GM19239 (cell line): ENCODE measurements at places on chromosomes 3 and 15.

DNA sequence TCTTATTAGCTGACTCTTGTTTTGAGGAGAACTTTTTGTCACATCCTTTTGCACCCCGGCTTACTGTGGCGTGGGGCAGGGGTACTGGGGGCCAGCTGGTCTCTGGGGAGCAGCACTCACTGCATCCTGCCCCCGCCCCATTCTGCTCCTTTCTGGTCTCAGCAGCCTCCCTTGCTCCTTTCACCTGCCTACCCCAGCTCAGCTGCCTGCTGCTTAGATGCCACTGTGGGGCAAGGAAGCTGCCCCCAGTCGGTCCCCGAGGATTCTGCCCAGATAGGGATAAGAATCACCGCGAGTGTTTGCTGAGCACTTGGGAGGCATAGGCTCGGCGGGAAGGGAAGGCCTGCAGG lies 32.0 kb downstream of the APBA2 start:
- no peak for DNase-seq

DNA sequence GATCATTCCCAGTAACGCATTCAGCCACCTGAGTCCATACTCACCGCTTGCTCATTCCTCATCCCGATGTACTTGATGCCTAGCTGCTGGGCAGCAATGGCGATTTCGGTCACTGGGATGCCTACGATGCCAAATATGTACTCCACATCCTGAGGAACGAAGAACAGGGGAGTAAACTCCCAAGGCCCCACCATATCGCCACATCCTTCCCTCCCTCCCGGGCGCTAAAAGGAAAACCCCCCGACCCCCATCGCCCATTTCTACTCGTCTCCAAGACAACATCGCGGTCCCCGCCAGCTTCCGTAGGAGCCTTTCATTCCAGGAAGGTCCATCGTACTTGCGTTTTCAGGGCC lies 347 bp downstream of the HACL1 start:
- no peak for DNase-seq

DNA sequence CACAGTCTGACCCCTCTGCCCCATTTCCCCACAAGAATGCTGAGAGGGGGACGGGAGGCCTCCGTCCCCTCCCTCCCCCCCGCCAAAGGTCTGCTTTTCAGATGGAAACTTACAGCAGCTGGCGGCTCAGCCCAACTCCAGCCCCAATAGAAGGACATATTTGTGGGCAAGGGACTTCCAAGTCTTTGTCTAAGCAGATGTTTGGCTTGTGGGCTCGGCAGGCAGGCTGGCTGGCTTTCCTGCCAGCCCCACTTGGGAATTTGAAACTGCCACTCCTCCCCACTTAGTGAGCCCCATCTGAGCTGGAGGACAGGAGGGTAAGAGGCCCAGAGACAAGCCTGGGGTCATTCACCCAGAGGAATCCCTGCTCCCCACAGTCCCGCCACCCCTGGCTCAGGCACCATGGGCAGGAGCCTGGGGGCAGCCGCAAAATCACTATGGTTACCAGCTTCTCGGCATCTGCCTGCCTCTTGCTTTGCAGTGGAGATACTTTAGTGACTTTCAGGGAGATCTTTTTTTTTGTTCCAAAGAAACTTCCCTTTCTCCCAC lies 53.6 kb downstream of the LMCD1 start:
- no peak for DNase-seq

DNA sequence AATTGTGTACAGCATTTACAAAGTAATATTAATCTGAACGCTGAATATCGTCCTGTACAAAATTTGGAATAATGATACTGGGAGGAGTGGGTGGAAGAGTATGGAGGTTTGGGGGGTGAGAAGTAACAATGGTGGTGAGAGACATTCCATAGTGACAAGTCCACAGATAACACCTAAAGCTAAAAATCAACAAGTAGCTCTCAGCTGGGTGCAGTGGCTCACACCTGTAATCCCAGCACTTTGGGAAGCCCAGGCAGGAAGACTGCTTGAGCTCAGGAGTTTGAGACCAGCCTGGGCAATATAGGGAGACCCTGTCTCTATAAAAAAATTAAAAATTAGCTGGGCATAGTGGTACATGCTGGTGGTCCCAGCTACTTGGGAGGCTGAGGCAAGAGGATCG lies 5.1 kb downstream of the MRPS25 start:
- DNase-seq: no peak

GRCh38 chr3:133747907-133748639 lies 1.9 kb downstream of the TF start:
- no peak for DNase-seq

GRCh38 chr3:24344784-24345439 lies 149.7 kb downstream of the THRB start:
- DNase-seq: no peak

GRCh38 chr3:82556113-82556512 lies 794.7 kb upstream of the GBE1 start:
- DNase-seq: no peak

DNA sequence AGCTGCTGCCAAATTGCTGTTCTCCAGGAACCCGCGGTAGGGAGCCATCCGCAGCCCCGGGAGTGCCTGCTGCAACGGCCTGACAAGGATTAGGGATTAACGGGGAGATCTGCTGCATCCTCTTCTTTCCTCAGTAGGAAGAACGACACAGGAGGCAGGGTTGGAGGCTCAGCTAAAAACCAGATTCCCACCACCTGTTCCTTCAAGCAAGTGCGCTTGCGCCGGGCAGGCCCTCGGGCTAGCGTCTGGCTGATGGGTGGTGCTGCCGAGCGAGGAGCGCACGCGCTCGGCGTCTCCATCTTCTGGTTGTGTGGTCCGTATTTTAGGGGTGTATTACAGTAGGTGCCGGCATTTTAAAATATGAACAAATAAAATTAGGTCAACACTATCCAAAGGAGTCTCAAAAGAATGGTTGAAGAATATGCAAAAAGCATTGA lies 25.4 kb upstream of the SLC25A26 start:
- no peak for DNase-seq

- no peak for DNase-seq
Observed at GRCh38 chr15:80554560-80554959, 140.6 kb upstream of the ABHD17C start.

DNA sequence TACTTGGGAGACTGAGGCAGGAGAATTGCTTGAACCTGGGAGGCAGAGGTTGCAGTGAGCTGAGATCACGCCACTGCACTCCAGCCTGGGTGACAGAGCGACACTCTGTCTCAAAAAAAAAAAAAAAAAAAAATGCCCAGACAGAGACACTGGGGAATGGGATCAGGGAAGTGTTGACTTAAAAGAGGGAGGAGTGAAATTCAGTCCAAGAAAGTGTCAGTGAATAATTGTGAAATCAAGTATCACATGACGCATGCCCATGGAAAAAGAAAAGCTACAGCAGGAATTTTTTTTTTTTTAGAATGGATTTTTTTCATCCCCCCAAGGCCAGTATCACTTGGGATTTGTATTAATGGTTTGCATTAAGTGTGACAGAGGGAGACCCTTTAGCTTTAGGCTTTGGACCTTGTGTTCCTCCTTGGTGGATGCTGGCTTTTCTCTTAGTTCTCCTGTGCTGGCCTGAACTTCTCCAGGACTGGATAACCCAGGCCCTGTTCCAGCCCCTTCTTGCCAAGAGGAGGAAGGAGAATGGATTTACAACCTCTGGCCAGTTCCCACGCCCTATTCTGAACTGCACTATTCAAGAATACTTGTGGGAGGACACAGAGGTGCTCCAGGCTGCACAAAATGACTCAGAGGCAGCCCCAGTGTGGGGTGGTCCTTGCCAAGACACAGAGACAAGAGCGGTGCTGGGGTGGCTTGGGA lies 36.7 kb upstream of the ZNF774 start:
- no peak for DNase-seq

- no peak for DNase-seq
Observed at GRCh38 chr15:74324714-74325113, 42.7 kb downstream of the CYP11A1 start.

DNA sequence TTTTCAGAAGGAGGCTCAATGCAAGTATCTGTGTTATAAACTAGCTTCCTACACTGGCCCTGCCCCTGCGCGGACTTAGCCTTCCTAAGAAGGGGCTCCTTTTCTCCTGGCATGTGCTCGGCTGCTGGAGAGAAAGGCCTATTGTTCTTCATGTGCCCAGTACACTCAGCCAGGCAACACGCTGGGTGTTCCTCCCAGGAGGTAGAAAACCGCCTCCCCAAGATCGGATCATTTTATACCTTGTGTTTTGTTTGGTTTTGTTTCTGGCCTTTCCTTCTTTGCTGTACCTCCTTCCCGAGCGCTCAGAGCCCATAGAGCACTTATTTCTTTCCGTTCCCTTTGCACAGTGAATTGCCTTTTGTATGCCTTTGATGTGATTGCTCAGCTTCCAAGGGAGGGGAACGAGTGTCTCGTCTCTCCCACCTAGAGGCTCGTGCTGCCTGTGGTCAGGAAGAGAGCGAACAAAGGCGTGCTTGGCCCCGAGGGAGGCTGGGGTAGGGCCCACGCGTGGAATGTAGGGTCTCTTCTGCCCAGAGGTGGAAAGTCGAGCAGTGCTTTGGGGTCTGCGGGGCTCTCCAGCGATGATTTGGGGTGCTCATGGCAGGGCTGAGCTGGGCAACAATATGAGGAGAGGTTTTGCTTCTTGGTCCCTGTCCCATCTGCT lies 30.0 kb downstream of the CCNL1 start:
- DNase-seq: no peak

- DNase-seq: no peak
Observed at GRCh38 chr3:185763347-185764005, 61.4 kb downstream of the IGF2BP2 start.

DNA sequence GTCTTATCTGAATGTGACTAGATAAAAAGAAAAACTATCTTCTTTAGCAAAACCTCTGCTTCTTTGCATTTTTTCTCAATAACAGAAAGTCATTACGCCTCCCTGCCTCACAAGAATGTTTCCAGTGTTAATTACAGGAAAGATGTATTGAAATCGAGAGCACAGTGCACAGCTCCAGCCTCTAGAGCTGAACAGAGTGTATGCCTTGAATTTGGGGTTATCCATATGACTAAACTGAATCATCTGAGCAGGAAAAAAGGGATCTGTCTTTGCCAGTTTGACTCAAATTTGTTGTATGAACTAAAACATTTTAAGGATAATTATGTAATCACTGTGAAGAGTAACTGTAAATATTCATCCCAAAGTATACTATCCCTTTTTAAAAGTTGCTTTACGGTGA lies 149.1 kb upstream of the CGNL1 start:
- no peak for DNase-seq

- no peak for DNase-seq
Observed at GRCh38 chr3:50490424-50490823, 13.0 kb downstream of the CACNA2D2 start.

GRCh38 chr15:38672814-38673670 lies 108.4 kb upstream of the RASGRP1 start:
- no peak for DNase-seq

DNA sequence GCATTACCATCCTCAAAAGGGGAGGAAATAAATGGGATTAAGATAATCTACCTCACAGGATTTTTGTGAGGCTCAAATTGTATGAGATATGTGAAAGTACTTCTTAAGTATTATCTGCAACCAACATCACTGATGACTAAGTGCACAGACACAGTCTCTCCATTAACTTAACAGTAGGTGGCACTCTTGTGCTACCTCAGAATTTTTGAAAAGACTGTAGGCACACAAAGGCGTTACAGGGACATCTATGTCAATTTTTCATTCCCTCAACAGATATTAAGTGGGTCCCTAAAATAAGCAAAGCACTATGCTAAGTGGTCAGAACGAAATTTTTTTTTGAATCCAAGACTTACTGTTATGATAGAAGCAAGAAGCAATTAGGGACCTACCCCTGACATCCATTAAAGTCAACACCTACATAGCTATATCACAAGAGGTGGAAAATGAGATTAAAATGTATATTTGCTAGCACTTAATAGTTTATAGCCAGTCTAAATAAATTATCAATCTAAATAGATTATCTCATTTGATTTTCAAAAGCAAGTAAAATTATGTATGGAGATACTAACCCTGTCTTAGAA lies 52.9 kb downstream of the RYK start:
- DNase-seq: peak; percentile 27

DNA sequence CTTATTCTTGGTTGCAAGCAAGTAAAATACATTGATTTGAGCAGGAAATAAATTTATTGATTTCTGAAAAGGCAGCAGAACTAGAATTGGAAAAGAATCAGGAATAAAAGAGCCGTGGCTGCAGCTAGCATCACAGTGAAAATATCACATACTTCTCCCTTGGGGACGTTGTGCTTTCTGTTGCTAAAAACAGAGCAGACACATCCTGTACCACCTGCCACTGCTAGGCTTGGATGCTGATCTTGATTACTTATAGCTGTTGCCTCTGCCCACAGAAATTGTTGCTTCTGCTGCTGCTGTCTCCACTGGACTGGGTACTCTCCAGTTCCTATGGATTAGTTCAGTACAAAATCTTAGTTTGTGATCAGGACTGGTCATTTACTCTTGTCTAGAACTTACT lies 283.8 kb downstream of the C3orf38 start:
- peak; percentile 20 for DNase-seq

DNA sequence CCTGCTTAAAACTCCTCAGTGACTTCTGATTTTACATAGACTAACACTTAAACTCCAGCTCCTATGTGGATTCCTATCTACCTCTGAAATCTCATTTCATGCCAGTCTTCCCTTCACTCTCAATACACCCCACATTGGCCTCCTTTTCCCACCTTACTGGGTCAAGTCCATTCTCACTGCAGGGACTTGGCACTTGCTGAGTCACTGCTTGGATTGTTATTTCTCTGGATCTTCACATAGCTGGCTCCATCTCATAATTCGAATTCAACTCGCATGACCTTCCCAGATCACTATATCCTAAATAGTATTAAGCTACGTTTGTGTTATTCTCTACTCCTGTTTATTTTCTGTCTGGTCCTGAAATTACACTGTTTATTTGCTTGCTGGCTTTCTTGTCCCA lies 59.6 kb upstream of the FRMD4B start:
- no peak for DNase-seq

DNA sequence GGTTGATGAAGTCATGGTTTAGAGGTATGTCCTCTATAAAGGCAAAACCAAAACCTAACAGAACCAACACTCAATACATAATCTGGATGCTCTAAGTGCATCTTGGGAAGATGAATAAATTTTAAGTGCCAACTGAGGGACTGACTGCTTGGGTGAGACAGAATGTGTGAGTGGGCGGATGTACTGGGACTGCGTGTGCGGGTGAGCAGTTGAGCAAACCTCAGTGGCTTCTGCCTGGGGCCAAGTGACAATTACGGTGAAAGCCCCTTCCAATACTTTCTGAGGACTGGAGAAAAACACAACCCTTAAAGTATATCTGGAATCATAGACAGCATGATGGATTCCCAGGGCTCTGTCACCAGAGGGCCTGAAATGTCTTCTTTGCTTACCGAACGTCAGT lies 80.1 kb upstream of the FEZF2 start:
- DNase-seq: no peak

GRCh38 chr15:69161878-69162213 lies 1.4 kb downstream of the GLCE start:
- DNase-seq: no peak

- no peak for DNase-seq
Observed at GRCh38 chr15:36994790-36995189, 105.6 kb downstream of the MEIS2 start.
